ENCODE measurements at places on chromosomes 6 and 20.

GRCh38 chr6:117441824-117442264 lies 16.1 kb upstream of the ROS1 start:
- peak; percentile 56 for DNase-seq

DNA sequence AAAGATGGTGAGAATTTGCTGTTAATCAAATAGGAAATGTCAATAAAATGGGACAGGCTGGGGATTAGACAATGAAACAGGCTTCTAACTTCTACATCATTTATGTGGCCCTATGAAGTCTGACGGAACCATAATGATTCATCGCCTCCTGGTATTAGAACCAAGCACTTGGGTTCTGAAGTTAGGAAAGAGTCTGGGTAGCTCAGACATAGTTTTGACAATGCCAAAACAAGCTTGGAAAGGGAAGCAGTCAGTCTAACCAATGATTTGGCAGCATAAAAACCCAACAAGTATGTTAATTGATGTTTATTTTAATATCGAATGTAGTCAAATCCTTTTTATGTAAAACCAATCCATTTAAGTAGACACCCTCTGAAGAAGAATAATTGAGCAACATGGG lies 160.8 kb upstream of the RSPO3 start:
- no peak for DNase-seq

DNA sequence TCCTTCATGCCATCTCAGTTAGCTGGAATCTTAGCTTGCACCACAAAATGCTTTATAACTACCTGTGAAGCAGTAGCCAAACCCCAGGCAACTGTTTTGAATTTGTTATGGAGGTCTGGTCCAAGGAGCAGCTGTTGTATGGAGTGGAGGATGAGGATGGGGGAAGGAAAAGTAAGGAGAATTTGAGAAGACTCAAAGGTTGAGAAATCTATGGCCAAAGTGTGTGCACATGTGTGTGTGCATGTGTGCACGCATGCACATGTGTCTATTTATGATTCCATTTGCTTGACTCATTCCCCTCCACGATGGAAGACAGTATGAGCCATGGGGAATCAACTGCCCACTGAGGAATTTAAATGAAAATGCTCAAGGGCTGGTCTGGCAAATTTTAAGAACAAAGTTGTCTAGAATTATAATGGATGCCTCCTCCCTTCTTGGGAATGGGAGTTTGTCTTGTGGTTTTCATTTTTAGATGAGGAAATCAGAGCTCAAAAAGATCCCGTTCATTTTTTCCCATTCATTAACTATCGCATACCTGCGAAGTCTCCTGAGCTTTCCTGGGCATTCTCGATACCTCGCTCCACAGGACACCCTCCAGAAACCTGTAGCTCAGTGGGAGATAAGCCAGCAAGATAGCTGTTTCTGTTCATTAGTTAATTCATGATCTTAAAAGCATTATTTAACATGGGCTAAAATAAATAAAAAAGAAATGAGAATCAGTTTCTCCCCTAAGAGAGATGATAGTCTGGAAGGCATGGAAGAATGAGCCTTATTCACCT lies 152.3 kb upstream of the NEDD9 start:
- no peak for DNase-seq

DNA sequence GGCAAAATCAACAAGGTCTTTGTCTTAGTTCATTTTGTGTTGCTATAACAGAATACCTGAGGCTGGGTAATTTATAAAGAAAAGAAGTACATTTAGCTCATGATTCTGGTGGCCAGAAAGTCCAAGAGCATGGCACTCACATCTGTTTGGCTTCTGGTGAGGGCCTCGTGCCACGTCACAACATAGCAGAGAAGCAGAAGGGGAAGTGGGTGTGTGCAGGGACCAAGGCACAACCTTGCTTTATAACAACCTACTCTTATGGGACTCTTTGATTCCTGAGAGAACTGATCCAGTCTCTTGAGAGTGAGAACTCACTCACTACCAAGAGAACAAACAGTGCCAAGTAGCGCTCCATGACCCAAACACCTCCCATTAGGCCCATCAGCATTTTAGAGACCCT lies 25.4 kb downstream of the GABRR2 start:
- DNase-seq = no peak

GRCh38 chr6:73648166-73648565 lies 5.6 kb downstream of the SLC17A5 start:
- DNase-seq = no peak
